ENCODE measurements at places on chromosomes 12 and 14.

GRCh38 chr12:29901585-29901984, 117.8 kb upstream of the TMTC1 start:
- DNase-seq = no peak

DNA sequence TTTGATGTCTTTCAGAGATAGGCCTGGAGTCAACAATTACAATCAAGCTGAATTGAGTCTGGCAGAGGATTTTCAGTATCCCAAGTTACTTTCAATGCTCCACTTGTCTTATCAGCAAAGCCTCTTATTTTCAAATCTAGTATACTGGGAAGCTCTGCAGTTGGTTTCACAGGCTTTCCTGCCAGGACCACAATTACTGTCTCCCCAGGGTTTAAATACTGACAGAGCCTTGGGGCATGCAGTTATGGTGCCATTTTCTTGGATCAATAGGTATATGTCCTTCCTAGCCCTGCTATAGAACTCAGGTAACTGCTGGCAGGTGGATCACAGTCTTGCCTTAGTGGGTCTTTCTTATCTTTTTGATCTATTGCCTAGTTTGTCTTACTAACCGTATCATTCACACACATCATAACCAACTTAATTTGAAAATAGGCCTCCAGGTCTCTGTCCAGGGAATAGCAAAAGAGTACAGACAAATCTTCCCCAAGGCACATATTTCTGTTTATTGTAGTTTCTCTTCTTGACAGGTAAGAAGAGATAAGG, 22.4 kb upstream of the RNU6-8 start:
- DNase-seq = no peak

DNA sequence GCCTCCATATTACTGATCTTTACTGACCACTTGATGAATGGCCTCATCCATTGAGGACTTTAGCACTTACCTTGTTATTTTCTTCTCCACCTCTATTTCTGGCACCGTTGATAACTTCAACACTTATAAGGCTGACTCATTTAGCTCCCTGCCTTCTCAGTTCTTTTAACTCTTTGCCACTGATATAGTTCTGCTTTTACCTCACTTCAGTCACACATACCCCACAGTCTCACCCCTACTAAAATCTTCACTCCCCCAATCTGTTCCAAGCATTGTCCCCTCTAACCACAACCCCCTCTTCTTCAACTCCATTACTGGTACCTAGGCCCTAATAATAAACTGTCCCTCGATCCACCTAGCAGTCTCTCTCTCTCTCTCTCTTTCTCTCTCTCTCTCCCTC, 141.0 kb downstream of the PAH start:
- DNase-seq = no peak

GRCh38 chr12:41777064-41777790, 367.4 kb downstream of the GXYLT1 start:
- DNase-seq = no peak

DNA sequence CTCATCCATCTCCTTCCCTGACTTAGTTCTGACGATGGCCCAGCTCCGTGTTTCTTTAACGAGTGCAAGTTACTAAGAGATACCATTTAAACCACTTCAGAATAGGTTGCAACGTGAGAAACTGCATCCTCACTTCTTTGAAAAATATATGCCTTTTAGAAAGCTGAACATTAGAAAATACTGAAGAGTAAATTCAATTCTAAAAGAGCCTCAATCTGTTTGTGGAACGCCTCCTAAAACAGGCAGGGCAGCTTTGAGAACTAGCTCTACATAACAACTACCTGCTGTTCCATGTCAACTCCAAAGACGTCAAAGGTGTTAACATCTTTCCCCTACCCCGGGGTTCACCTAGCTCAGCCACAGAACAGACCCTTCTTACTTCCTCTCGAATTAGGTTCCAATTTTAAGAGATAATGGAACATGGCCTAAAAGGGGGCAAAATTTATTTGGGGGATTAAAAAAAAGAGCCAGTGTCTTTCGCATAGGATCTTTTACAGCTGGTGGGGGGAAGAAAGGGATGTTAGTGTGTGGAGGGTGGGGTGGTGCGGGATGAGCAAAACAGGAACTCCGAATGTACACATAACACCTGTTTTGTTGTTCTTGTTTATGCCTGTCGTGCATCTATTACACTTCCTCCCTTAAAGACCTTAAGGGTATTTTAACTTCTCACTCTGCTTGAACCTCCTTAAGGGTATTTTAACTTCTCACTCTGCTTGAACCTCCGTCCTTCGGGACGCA, 3.3 kb downstream of the BHLHE41 start:
- no peak for DNase-seq

GRCh38 chr12:114030451-114030850, 64.3 kb upstream of the RBM19 start:
- no peak for DNase-seq
